Aorta (tissue), 5 donors: ENCODE measurements at places on chromosomes 2 and 18. TPM values are rescaled to one million over a fixed set of nuclear protein-coding genes. Genes with fewer than 3 reads are reported as not detected.

DNA sequence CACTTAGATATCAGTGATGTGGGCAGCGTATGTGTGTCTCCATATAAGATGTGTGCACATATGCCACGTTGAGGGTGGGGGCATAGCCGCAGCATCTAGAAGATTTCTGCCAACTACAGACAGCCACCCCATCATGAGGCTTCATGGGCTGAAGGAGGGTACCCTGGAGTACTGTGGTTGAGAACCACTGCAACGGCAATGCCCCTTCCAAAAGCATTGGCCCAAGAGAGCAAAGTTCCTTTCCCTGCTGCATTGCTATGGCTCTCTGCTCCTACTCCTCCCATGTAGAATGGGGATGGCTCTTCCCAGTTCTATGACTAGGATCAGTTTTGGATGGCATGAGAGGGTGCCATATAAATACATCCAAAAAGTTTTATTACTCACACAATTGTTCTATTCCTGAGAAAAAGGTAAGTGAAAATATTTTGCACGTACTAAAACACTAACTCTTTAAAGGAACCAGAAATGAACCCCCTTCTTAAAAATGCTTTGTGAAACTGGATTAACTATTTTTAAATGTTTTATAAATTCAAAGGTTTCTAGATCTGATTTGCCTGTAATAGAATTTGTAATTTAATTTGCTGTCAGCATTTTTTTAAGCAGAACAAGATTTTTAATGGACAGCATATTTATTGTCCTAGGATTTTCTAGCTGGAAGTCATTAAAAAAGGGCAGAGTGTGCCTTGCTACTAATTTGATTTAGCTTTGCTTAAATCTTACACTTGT, 4.4 kb upstream of the RPL31 start:
- H3K27me3 ChIP-seq: no peaks in the 10 kb centered on the region
- H3K27ac ChIP-seq: no peak overlapping the region
- H3K36me3 ChIP-seq: peaks cover 2% of the 10 kb centered on the region
- H3K4me1 ChIP-seq: no peaks in the 10 kb centered on the region

DNA sequence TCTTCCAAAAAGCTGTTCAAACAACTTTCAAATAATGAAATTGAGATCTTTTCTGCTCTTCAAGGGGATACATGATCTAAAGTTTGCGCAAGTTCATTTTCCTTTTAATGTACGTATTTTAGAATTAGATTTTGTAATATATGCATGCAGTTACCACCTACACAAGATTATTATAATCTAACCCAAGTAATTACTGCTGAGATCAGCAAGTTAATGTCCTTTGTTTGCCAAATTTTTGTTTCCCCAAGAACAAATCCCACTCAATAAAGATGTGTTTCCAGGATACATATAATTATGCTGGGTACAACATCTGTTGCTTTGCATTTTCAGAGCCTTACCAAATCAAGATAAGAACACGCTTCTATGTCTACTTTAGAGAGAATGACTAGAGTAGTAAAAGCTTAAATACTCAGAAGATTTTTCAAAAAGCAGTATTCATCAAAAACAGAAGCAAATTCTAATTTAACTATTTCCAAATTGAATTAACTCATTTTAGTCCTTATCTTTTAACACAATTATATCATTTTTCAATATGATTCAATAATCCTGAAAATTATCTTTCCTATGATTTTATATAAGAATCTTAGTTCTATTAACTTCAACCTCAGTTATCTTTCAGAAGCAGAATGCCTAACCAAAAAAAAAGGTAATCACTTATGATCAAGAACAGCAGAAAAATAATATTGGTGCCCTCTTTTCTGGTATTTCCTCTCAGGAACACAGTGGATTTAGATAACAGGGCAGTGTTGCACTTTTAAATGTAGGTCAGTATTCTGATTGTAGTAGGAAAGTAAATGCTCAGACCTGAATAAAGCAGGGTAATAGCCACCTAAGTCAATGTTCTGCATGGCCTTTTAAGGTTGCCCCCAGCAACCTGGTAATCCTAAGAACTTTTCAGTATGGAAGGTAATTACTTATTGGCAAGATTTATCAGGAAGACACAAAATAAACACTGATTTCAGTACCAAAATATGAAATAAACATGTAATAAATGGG, 28.0 kb downstream of the CERKL start:
- no peaks in the 10 kb centered on the region for H3K36me3 ChIP-seq
- H3K4me3 ChIP-seq: no peak overlapping the region
- no peak overlapping the region for H3K27ac ChIP-seq
- no peaks in the 10 kb centered on the region for H3K27me3 ChIP-seq
- no peaks in the 10 kb centered on the region for H3K4me1 ChIP-seq

DNA sequence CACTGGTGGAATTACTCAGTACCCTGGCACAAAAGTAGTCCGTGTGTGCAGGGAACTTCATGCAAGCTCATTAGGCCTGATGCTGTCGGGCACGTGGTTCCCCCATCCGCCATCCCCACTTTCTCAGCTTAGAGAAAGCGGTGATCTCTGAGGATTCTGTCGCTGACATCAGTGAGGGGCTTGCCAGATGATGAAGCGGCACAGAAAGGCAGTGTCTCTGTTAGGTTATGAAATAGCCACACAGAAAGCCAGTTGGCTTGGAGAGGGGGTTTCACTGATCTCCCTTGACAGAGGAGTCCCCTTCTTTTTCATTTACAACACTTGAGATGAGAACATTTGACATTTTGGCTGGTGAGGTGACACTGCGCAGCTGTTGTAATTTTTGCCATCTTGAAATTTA, 179.7 kb downstream of the FAM210A start:
- no peaks in the 10 kb centered on the region for H3K4me1 ChIP-seq
- H3K27me3 ChIP-seq: no peaks in the 10 kb centered on the region
- no peak overlapping the region for H3K27ac ChIP-seq

- no peaks in the 10 kb centered on the region for H3K36me3 ChIP-seq
- no peak overlapping the region for H3K27ac ChIP-seq
These were observed 39.5 kb downstream of the SFXN5 start for GRCh38 chr2:73031725-73032701.

DNA sequence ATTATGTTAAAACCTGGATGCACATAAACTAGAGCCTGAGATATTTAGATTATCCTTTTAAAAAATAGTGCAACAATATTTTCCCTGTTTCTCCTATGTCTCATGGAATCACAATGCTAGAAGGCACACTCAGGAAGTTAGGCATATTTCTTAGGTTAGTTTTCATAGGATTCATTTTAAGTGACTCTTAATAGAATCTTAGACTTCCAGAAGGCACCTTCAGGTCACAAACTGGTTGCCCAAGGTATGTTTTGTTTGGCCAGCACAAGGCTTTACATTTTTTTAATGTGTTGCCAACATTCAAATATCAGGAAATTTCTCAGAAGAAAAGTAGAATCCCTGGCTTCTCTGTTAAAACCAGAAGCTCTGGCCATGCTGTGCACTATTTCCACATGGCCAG, 129.3 kb downstream of the LNPK start:
- no peaks in the 10 kb centered on the region for H3K27me3 ChIP-seq
- H3K36me3 ChIP-seq: no peaks in the 10 kb centered on the region
- no peak overlapping the region for H3K4me3 ChIP-seq

DNA sequence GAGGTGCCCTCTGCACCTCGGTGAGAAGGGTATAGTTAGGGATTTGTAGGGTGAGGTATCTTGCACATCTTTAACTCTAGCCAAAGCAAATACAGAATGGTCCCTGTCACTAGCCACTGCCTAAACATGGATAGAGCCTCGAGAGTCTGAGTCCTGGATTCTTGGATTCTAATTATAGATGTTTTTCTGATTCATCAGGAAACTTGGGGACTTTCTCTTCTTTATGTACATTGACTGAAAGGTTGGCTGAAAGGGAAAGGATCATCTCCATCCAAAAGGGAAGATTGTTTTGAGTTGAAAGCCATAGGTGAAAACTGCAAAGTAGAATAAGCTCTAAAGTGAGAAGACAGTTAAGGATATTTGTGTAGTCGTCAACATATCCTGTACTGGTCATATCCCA, 8.2 kb downstream of the STK36 start:
- no peaks in the 10 kb centered on the region for H3K4me1 ChIP-seq
- no peaks in the 10 kb centered on the region for H3K36me3 ChIP-seq
- no peak overlapping the region for H3K27ac ChIP-seq
- no peak for DNase-seq
- no peaks in the 10 kb centered on the region for H3K27me3 ChIP-seq

DNA sequence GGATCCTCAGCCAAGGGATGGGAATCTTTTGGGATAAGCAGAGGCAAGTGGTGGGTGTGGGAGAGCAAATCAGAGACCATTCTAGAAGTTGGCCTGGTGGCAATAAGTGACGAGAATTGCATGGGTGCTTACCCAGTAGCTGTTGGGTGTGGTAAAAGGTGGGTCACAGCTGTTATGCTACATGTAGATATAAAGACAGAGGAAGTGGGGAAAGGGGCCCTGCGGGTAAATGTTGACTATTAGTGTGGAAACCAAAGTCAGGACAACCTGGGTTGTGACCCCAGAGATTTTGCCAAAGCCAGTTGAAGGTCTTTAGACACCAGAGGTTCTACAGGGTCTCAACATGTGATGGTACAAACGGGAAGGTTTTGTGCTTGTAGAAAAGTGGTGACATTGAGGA, 443.6 kb upstream of the HNRNPA3 start:
- no peak overlapping the region for H3K4me3 ChIP-seq
- DNase-seq: no peak
- H3K4me1 ChIP-seq: no peaks in the 10 kb centered on the region
- H3K36me3 ChIP-seq: no peaks in the 10 kb centered on the region
- no peaks in the 10 kb centered on the region for H3K27me3 ChIP-seq

DNA sequence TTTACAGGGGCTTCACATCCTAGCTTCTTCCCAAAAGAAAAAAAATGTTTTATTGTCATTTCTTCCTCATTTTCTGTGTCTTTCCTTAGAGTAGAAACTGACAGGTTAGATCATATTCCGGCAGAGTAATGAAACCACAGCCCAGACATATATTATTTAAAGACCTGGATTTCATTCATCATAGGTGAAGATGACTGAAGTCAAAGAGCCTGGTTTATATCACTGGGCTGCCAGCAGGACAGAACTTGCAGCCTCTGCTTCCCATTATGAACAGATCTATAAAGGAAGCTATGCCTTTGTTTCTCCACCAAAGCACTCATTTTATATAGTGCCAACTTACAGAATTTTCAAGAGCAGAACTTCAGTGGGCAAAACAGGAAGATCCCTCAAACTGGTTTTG, 137.9 kb downstream of the METTL4 start:
- no peak overlapping the region for H3K4me3 ChIP-seq
- H3K36me3 ChIP-seq: no peaks in the 10 kb centered on the region
- no peaks in the 10 kb centered on the region for H3K27me3 ChIP-seq
- no peak for DNase-seq

GRCh38 chr2:111716905-111717775, 166.9 kb downstream of the ANAPC1 start:
- H3K27me3 ChIP-seq: no peaks in the 10 kb centered on the region
- no peak overlapping the region for H3K27ac ChIP-seq
- DNase-seq: no peak
- H3K4me3 ChIP-seq: no peak overlapping the region
- H3K36me3 ChIP-seq: no peaks in the 10 kb centered on the region
- no peaks in the 10 kb centered on the region for H3K4me1 ChIP-seq

GRCh38 chr2:24343225-24343882, 17.0 kb downstream of the ITSN2 start:
- no peak overlapping the region for H3K27ac ChIP-seq
- H3K4me1 ChIP-seq: no peaks in the 10 kb centered on the region
- no peak for DNase-seq
- no peaks in the 10 kb centered on the region for H3K36me3 ChIP-seq
- no peak overlapping the region for H3K4me3 ChIP-seq

DNA sequence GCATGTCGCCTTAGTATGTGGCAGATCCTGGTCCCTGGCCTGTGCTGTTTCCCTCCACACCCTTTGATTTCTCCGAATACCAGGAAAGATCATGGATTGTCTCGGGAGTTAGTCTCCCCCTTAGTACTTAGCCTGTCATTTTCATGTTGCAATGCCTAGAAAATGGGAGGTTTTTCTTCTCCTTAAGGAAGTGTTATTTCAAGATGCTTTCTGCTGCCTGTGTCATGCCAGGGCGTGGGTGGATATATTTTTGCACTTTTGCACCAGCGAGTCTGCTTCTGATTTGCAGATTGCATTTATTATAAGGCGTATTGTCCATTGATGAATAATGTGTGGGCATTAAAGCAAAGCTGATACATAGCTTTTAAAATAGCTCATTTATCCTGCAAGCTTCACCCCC, 223.5 kb downstream of the NEDD4L start:
- no peak for DNase-seq
- H3K27me3 ChIP-seq: no peaks in the 10 kb centered on the region
- no peaks in the 10 kb centered on the region for H3K36me3 ChIP-seq
- H3K4me3 ChIP-seq: no peak overlapping the region
- H3K27ac ChIP-seq: no peak overlapping the region

The EN1 gene
- not detected for polyA plus RNA-seq

The BOK gene
- polyA plus RNA-seq: 3.1 TPM

The PLCD4 gene
- 0.25 TPM for polyA plus RNA-seq

The FAM237A gene
- polyA plus RNA-seq: not detected

The ATOH8 gene
- 51.5 TPM for polyA plus RNA-seq

The TM4SF20 gene
- polyA plus RNA-seq: not detected

The PSD4 gene
- 0.79 TPM for polyA plus RNA-seq

The DLX2 gene
- 0.50 TPM for polyA plus RNA-seq
